ENCODE measurements at places on chromosomes 2 and 18. TPM values are rescaled to one million over a fixed set of nuclear protein-coding genes. Genes with fewer than 3 reads are reported as not detected.

Gene MOGAT1
- not detected for polyA plus RNA-seq

Gene DCDC2C
- not detected for polyA plus RNA-seq

Gene NEMP2
- polyA plus RNA-seq = 12.1 TPM

Gene SEPTIN10
- polyA plus RNA-seq = not detected

Gene DES
- polyA plus RNA-seq = not detected

Gene PLCD4
- polyA plus RNA-seq = 0.13 TPM

Gene TNFRSF11A
- not detected for polyA plus RNA-seq

Gene ARHGAP28
- not detected for polyA plus RNA-seq

Gene ASXL3
- not detected for polyA plus RNA-seq

Gene OR6B2
- not detected for polyA plus RNA-seq

Gene B4GALT6
- polyA plus RNA-seq = 0.17 TPM

Gene FAM237A
- polyA plus RNA-seq = not detected

Gene GAD1
- polyA plus RNA-seq = not detected

Gene ATP6V1C2
- not detected for polyA plus RNA-seq

Gene LAMA1
- polyA plus RNA-seq = not detected

Gene CCDC85A
- polyA plus RNA-seq = not detected

Gene CREG2
- not detected for polyA plus RNA-seq

Gene YES1
- 3.3 TPM for polyA plus RNA-seq

Gene SNORC
- not detected for polyA plus RNA-seq

Gene CETN1
- not detected for polyA plus RNA-seq

Gene ABCB11
- polyA plus RNA-seq = not detected

Gene AKAIN1
- not detected for polyA plus RNA-seq

Gene RAB12
- polyA plus RNA-seq = 0.24 TPM

Gene APCDD1
- polyA plus RNA-seq = not detected

Gene ASXL2
- polyA plus RNA-seq = 11.2 TPM

Gene TAF1B
- polyA plus RNA-seq = 11.1 TPM

Gene LRRC30
- polyA plus RNA-seq = not detected

Gene RNU2-63P
- not detected for polyA plus RNA-seq

Gene NAT8
- not detected for polyA plus RNA-seq

Gene CYP26B1
- not detected for polyA plus RNA-seq

Gene SCN7A
- not detected for polyA plus RNA-seq

Gene FBXO41
- 1.0 TPM for polyA plus RNA-seq

Gene LCT
- polyA plus RNA-seq = not detected
